ENCODE measurements at places on chromosomes 1 and 21. TPM values are rescaled to one million over a fixed set of nuclear protein-coding genes. Genes with fewer than 3 reads are reported as not detected.

DNA sequence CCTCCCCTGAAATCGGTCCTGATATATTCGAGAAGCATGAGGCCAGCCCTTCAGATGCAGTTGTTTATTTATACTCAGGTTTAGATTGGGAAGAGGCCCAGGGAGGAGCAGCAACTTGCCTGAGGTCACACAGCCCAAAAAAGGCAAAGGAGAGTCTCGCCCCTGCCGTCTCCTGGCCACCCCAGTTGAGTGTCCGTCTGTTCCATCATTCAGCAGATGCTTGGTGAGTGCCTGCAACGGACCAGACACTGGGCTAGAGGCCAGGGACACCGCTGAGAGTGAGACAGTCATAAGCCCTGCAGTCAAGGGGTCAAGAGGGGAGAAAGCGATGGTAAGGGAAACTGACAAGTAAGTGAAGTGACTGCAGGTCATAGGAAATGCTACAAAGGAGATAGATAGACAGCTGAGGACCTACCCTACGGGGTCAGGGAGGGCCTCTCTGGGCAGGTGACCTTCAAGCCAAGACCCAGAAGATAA is 15.4 kb upstream of the SELENON start:
- DNase-seq: no peak
- H3K27me3 ChIP-seq: peaks cover 23% of the 10 kb centered on the region
- H3K27ac ChIP-seq: no peak overlapping the region
- no peaks in the 10 kb centered on the region for H3K4me1 ChIP-seq

DNA sequence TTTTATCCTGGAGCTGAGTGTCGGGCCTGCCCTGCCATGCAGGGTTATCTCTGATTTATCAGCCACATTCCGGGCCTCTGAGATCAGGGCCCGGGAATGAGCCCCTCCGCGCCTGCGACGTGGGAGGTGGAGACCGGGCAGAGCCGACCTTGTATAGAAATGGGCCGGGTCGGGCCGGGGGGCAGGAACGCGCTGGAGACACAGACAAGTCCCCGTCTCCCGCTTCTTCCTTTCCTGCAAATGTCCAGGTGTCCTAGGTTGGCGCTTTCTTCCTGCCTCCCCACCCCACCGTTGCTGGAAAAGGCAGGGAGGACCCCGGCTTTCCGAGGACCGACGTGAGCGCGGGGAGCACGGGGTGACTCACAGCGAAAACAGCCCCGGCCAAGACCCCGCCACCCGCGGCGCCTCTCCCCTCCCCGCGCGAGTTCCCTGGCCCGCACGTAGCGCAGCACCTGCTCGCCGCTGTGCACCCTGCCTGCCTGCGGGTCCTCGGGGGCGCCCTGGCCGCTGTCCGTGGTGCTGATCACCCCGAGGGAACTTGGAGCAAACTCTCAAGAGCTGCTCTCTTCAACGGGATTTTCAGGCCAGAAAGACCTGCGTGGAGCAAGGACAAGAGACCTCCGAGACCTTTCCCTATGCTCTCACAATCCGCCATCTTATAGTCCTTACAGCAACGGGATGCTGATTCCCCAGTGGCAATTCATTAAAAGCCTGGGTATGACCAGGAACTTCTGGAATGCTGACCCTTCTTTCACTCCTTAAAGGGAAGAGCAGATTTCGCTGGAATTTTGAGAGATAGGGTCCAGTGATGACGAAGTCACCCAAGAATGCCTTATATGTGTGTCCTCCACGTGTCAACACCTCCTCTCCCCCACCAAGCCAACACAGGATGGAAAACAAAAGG is 475 bp upstream of the NPPB start:
- no peak overlapping the region for H3K4me3 ChIP-seq
- H3K36me3 ChIP-seq: no peaks in the 10 kb centered on the region
- no peak overlapping the region for H3K27ac ChIP-seq
- peaks cover 32% of the 10 kb centered on the region for H3K27me3 ChIP-seq
- peak; percentile 62 for DNase-seq

DNA sequence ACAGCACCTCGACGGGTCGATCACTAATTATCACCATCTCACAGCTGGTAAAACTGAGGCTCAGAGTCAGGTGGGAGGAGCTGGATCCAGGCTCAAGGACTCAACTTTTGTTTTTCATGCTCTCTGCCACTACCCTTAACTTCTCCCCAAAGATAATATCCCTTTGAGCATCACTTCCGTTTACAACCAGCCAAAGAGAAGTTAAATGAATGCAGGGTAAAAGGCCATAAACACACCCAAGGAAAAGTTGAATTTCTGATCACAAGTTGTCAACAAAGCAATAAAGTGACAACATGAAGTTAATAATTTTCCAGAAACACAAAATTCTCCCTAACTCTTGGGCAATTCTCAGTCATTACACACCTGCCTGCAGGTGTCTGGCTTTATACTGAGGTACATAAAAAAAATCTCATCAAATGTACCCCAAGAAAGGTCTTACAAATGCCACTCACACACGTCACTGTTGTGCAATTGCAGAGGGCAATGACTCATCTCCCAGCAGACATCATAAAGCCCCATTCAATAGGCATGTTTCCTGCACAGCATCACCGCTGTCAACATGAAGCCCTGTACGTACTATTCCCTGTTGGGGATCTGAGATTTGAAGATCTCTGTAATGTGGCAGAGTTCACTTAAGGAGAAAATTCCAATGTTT is 3.4 kb downstream of the OR2T11 start:
- no peak overlapping the region for H3K27ac ChIP-seq
- DNase-seq: no peak
- H3K27me3 ChIP-seq: no peaks in the 10 kb centered on the region
- no peaks in the 10 kb centered on the region for H3K4me1 ChIP-seq
- no peak overlapping the region for H3K4me3 ChIP-seq

DNA sequence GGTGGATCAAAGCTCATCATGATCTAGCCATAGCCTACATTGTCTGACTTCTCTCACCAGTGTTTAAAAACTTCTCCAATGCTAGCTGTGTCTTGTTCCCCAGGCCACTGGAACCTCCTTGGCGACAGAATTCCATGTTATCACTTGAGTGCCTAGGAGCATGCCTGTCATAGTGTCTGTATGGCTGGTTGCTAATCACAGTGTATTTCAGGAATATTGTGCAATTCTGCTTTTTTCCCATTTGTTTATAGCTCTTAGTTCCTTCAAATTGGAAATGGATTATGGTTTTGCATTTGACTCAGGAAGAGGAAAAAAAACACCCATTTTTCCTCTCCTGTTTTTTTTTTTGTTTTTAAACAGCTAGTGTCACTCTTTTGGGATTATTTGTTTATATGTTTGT is 25.5 kb downstream of the ROR1 start:
- no peak for DNase-seq
- H3K27ac ChIP-seq: no peak overlapping the region
- no peaks in the 10 kb centered on the region for H3K36me3 ChIP-seq
- no peaks in the 10 kb centered on the region for H3K4me1 ChIP-seq

DNA sequence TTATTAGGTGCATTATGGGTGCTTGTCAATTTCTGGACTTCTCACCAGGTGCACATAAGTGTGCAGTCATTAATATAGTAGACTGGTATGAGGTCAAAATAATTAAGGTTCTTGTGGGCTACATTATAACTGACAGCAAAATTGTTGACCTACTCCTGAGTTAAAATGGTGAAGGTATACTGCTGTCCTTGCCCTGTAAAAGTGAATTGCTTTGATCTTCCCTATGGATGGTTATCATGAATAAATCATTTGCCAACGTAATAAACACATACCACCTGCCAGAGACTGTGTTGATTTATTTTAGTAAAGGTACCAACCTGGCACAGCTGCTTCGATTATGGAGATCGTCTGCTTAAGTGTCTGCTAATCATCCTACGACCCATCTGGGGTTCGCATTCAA is 201.6 kb upstream of the KCNK2 start:
- no peak overlapping the region for H3K27ac ChIP-seq
- no peak overlapping the region for H3K4me3 ChIP-seq
- no peaks in the 10 kb centered on the region for H3K4me1 ChIP-seq
- H3K27me3 ChIP-seq: no peaks in the 10 kb centered on the region

DNA sequence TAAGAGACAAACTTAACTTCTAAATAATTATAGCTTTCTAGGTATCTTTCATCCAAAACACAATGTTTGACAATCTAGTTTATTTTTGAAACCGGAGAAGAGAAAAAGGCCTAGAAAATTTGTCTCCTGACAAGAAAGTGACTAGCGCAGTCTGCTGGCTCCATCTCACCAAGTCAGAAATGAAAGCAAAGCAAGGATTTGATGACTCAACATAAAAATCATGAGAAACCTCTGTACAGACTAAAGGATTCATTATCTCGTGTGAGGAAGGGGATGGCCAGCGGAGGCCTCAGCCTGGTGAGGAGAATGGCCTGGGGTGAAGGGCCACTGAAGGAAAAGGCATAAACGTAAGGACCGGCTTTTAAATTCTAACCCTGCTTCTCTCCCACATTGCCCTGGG is 20.0 kb upstream of the TSNAX start:
- no peak overlapping the region for H3K4me3 ChIP-seq
- peaks cover 25% of the 10 kb centered on the region for H3K27me3 ChIP-seq
- no peak for DNase-seq
- H3K27ac ChIP-seq: no peak overlapping the region

DNA sequence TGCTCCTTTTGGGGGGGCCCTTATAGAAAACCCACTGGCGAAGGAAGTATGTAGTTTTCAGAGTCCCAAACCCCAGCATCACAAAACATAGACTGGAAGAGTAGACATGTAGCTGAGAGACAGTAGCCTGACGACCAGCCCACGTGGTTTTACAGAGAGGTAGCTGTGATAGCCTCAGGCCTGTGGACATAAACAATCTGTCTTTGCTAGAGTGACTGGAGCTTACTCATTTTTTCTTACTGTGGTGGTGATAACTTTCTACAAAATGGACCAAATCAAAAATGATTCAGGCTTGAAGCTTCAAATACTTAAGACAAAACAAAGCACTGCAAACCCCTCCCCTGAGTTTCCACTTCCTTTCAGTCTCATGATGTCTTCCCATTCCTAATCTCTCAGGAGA is 497.0 kb downstream of the RWDD3 start:
- no peak overlapping the region for H3K4me3 ChIP-seq
- H3K27me3 ChIP-seq: no peaks in the 10 kb centered on the region
- no peaks in the 10 kb centered on the region for H3K36me3 ChIP-seq
- DNase-seq: no peak

DNA sequence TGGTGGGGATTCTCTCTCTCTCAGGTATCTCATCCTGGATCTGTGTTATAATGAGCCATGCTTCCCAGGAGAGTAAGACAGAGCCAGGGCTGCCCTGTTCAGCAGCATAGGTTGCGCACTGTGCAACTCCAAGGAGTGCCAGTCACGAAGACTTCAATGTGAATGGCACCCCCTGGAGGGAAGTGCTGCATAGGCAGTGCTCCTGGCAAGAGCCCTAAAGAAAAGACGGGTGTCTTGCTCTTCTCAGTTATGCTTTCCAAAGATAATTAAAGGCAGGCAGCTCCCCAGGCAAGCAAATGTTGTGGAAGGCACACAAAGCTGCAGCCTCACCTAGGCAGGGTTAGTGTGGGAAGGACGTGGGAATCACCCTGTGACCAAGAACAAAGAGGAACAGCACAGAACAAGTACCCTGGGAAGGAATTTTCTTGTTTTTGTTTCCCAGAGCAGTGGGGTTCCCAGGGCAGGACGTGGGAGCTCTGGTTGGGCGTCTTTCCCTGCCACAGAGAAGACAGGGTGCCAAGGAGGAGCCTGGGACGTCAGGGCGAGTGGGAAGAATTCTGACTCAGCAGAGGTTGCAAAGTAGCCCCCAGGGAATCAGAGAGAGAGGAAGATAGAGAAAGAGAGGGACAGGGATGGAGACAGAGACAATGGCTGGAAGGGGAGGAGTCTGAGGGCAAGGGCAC is 120.9 kb downstream of the KCNN3 start:
- H3K36me3 ChIP-seq: no peaks in the 10 kb centered on the region
- no peaks in the 10 kb centered on the region for H3K27me3 ChIP-seq
- H3K4me1 ChIP-seq: peaks cover 74% of the 10 kb centered on the region
- H3K27ac ChIP-seq: peak overlapping the region; percentile 91

DNA sequence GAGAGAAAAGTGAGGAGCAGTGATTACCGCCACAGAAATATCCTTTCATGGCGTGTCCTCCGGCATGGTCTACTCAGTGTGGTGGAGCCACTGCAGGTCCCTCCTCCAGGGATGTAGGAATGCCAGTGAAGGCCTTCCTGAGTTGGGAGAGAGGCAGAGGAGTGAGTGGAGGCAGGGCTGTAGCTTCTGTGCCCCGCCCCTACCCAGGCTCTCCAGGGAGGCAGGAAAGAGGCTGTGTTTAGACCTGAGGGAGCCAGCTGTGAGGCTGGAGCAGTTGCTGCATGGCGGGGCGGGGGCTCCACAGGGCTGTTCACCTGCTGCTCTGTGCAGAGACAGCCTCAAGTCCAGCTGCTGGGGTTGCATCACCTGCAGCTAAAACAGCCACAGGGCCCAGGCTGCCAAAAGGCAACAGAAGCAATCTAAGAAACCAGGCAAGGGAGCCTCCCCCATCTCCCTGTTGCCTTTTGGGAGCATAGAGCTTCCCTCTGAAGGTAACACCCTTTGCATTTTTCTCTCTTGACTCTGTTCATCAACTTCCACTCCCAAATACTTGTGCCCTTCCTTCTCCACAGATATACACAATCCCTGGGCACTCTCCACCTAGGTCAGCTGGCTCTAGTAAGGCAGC is 801 bp upstream of the ANXA9 start:
- H3K27me3 ChIP-seq: no peaks in the 10 kb centered on the region
- DNase-seq: no peak
- no peaks in the 10 kb centered on the region for H3K36me3 ChIP-seq
- no peak overlapping the region for H3K4me3 ChIP-seq

DNA sequence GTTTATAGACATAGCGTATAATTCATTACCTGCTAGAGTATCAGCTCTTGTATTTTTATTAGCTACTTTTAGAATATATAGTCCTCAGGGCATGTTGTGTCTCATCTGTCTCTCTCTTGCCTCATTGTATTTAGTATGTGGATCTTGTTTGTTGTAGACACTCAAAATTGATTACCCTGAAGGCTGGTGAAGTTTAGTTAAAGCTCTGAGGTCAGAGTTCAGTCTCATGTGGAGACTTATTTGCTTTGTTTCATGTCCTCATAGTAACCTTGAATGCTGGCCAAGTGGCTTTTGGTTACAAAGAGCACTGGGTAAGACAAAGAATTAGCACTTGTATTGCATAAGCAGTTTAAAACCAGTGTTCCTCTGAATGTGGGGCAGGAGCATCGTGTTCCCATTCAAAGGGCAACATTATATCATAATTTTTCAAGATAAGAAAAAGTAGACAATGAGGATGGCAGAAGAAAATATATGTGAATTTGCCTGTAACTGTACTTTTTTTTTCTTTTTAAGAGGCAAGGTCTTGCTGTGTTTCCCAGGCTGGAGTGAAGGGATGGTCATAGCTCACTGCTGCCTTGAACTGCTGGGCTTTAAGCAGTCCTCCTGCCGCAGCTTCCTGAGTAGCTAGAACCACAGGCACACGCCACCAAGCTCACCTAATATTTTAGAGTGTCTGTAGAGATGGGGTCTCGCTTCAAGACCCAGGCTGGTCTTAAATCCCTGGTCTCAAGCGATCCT is 17.4 kb downstream of the CNST start:
- H3K4me1 ChIP-seq: peaks cover 25% of the 10 kb centered on the region
- no peak for DNase-seq
- H3K36me3 ChIP-seq: peaks cover 19% of the 10 kb centered on the region
- no peaks in the 10 kb centered on the region for H3K27me3 ChIP-seq
- H3K27ac ChIP-seq: no peak overlapping the region

- H3K36me3 ChIP-seq: no peaks in the 10 kb centered on the region
- DNase-seq: no peak
- H3K4me3 ChIP-seq: no peak overlapping the region
- H3K27me3 ChIP-seq: no peaks in the 10 kb centered on the region
Observed at GRCh38 chr1:78385744-78386462, 104.9 kb upstream of the PTGFR start.

Gene CD1E
- total RNA-seq: not detected

Gene PRRX1
- total RNA-seq: not detected

Gene ROR1
- total RNA-seq: 0.09 TPM

Gene DHRS3
- total RNA-seq: 95.2 TPM

Gene TTLL7
- total RNA-seq: 0.84 TPM

Gene FAM110D
- total RNA-seq: 0.07 TPM

All from activated T-helper 2 cell treated with anti-CD3 and anti-CD28 coated beads, Interferon-gamma antibody, Interleukin-2, Interleukin-4, amounts not matched to agents 10 μg/mL and 5 μg/mL and 100 μg/mL, durations not matched to agents 14 hours and 24 hours and 36 hours (primary cell).